C1 segment of cervical spinal cord (tissue), 14 donors: ENCODE measurements at places on chromosomes 5 and 9.

GRCh38 chr5:122997294-122997693 lies 39.2 kb downstream of the PPIC start:
- no peak for DNase-seq

DNA sequence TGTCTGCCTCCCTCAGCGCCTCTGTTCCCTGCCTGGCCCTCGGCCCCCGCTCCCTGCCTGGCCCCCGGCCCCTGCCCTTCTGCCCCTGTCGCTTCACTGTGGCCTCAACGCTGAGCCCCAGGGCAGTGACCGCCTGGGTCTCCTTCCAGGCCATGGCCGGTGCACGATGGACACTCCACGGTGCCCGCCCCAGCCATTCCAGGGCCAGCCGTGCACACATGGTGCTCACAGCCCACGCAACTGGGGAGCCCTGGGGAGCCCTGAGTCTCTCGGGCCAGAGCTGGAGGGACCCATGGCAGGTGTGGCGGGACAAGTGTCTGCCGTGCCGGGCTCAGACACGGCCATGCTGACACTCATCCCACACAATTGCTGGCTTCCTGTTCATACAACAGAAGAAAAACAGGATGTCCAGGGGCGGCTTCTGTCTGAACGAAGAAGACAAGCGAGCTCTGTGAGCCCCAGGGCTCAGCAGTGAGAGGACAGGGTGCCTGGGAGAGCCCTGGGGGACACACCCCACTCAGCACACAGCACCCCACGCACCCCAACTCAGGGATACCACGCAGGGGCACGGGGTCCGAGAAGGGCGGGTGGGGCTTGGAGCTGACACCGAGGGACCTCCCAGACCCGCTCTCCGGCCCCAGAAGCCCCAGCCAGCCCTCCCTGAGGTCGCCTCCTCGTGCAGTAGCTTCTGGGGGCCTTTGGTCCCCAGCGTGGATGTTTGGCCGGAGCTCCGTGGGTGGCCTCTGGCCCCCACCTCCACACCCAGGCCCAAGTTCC lies 35.7 kb downstream of the EXD3 start:
- DNase-seq, result no peak

GRCh38 chr9:95313010-95313498 lies 4.5 kb downstream of the FANCC start:
- no peak for DNase-seq

DNA sequence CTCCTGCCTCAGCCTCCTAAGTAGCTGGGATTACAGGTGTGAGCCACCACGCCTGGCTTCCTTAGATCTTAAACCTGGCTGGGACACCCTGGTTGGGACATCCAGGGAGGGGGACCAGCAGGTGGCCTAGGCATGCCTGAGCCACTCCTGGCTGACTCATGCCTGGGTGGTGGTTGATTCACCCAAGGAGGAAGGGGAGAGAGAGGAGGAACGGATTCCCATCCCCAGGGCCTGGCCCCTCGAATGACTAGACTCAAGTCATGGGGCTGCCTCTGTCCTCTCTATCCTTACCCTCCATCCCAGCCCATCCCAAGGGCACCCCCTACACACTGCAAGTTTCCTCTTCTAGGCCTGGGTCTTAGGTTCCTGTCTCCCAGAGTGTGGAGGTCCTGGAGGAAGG lies 12.7 kb downstream of the EEIG1 start:
- DNase-seq, result no peak

GRCh38 chr9:119961774-119962424 lies 592.7 kb upstream of the BRINP1 start:
- DNase-seq, result no peak

DNA sequence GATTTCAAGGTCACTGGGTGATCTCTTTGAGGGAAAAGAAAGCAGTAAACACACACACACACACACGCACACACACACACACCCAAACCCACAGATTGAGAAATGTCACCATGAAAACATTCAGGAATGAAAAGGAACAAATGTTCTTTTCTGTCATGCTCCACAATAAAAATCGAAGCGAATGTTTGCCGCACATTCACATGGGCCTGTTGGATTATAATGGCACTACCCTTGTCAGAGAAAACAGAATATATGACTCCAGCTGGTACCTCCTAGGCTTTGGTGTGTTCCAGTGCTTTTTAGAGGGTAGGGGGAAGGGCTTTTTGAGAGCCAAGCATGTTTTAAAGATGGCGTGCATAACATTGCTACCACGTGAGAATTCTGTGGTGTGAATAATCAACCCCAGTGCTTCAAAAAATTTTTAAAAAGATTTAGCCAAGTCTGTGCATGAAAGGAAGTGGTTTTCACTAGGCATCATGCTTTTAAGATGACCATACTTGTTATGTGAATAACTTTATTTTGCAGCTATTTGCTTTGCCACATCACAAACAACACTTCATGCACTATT lies 120.8 kb upstream of the ZNF608 start:
- no peak for DNase-seq

- DNase-seq, result no peak
These were observed 3.0 kb upstream of the ZBTB34 start for GRCh38 chr9:126857261-126857960.

GRCh38 chr5:159249158-159249557 lies 13.9 kb upstream of the UBLCP1 start:
- no peak for DNase-seq

DNA sequence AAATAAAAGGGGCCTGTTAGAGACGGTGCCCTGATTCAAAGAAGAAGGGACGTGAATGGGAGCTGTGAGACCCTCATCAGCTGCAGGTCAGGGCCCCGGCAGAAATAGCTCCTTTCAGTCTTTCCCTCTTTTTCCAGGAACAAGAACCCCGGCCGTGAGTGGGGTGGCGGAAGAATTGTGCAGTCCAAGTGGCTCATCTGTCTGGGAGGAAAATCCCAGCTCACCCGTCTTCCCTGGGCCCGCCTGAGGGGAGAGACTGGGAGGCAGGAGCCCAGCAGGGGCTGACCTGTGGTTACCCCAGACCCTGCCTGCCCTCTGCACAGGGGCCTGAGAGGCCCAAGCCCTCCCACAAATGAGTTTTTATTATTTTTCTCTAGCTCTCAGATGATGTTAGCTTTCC lies 24.8 kb upstream of the CSF1R start:
- no peak for DNase-seq

DNA sequence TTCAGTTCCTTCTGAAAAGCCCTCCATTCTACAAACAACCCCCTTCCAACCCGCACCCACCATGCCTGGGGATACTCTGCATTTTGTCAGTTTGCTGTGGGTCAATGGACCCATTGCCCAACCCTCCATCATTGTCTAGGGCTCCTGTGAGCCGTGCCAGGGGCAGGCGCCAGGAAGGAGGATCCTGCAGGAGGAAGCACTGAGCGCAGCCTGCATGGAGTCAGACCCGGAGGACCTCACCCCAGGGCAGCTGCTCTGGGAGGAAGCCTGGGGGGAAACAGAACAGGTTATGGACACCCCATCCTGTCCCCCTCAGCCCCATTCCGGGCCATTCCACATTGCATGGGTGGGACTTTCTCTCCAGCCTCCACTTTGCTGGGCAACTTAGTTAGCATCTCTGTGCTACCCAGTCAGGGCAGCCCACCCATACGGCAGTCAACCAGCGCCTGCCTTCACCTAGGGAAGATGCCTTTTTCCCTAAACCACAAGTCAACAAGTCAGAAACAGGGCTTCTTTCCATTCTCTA lies 48.6 kb upstream of the VDAC1 start:
- no peak for DNase-seq
